Esophagus muscularis mucosa (tissue), 4 donors: ENCODE measurements at places on chromosomes 5 and 9. TPM values are rescaled to one million over a fixed set of nuclear protein-coding genes. Genes with fewer than 3 reads are reported as not detected.

DNA sequence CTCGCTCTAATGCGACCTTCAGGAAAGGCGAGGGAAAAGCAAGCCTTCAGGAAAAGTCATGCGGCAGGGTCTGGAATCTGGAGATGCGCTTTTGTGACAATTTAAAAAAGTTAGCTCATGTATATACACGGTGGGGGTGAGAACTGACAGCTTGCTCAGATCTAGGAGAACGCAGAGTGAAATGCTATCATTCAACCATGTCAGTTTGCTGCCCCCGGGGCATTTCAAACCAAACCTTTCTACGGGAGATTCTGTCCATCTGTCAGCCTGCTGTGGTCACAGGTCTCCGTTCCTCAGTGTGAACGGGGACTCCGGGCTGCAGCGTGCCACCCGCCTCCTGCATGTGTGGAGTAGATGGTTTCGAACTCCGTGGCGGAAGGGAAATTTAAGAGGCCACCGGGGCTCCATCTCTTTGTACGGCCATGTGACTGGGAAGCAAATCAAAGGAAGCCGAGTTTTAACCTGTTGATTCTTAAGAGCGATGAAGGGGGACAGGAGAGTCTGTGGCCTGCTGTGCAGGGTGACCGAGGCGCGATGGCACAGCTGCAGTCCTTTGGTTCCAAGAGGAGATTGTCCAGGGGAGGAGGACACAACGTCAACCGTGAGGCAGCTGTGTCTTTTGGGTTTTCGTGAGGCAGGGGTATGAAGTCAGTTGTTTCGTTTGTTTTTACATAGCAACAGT, 45.9 kb downstream of the OTULIN start:
- DNase-seq = no peak

DNA sequence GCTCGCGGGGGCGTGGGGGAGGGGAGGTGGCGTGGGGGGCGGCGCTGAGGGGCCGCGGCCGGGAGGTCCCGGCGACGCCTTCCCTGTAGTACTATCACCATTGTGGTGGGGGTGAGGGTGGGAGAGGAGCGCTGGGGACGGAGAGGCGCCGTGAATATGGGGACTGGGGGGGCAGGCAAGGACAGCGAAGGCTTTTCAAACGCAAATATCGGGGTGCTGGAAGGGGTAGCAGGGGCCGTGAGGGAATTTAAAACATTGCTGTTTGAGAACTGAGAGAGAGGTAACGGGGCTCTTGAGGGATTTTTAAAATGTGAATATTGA, 427 bp downstream of the RBM27 start:
- no peak for DNase-seq

GRCh38 chr5:107393851-107394250, 276.9 kb downstream of the EFNA5 start:
- no peak for DNase-seq

DNA sequence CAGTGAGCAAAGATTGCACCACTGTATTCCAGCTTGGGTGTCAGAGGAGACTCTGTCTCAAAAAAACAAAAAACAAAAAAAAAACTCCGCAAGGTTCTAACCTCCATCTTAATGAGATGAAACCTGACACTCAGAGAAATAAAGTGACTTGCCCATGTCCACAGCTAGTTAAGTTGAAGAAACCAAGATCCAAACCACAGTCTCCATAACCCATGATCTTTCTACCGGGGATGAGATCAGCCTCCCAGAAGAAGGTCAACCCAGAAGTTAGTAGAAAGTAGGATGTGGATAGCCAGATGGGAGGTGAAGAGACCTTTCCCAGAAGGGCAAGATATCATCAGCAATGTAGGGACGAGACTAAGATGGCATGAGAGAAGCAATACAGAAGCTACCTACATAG, 140.4 kb upstream of the ADRA1B start:
- no peak for DNase-seq

DNA sequence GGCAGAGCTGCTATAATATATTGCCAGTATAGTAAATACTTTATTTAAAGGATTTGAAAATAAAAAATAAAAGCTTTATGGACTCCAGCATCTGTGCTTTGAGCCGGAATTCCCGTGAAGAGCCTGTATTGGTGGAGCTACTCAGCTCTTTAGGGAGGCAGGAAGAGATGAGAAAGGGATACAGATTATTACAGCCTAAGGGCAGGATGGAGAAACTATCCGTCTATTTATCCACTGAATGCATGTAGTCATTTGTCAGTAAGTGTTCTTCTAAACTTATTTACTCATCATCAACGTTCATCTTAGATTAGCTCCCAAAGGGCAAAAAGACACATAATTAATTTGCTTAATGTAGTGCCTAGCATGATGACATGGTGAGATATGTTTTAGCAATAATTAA, 48.4 kb downstream of the SLC1A1 start:
- DNase-seq = no peak

DNA sequence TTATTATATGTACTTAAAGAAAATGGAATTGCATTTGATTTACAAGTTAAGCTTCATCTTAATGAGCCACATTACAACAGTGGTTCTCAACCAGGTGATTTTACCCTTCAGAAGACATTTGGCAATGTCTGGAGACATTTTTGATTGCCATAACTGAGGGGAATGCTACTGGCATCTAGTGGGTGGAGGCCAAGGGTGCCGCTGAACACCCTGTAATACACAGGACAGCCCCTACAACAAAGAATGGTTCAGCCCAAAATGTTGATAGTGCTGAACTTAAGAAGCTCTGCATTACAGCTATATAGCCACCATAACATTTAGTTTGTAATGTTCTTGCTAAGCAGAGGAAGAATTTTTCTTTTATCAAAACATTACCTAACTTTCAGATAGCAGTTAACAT, 103.1 kb downstream of the PAM start:
- no peak for DNase-seq

DNA sequence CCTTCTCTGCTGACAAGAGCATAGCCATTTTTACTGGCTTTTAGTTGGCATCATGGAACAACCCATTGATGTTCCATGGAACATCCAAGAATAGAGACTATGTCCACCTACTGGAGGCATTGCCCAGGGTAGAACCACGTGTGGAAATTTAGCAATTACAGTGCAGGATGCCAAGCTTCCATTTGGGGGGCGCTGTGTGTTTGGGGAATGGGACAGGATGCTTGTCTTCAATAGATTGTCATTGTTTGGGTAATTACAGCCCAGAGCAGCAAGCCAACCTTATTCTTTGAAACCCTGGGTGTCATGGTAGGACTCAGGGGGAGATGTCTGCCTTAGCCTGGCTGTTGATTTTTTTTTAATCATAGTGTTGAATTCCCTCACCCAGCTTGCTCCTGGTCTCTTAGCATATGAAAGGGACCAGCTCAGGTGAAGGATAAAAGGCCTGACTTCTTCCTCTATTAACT, 171.1 kb downstream of the DOCK2 start:
- peak; percentile 3 for DNase-seq

DNA sequence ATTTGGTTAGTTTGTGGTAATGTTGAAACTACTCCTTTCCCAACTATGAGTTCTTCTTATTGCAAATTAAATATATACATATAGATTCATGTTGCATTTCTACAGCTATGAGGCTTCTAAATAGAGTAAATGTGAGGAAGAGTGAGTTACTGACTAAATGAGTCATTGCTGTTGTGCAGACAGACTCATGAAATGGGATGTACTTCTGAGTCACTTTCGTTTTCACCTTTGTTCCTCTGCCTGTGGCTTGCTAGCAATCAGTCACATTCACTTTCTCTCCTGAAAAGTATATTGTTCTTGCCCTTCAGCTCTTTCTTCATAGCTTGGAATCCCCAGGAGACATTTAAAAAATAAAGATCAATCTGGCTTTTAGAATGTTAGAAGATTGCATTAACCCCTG, 295.5 kb upstream of the SMC2 start:
- DNase-seq = no peak

DNA sequence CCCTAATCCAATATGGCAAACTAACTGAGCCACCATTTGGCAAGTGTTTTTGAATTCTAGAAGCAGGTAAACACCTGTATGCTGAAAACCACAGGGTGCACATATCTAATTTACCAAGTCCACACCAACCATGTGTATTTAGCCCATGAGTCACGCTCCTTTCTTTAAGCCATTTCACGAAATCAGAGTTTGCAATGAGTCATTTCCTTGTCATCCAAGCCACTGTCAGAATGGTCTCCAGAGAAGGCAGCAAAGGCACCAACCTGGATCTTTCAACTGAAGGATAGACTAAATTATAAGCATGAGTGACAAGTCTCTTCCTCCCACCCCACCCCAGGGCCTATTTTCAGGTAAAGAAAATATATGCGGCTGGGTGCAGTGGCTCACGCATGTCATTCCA, 110.0 kb downstream of the PAX5 start:
- DNase-seq = no peak

DNA sequence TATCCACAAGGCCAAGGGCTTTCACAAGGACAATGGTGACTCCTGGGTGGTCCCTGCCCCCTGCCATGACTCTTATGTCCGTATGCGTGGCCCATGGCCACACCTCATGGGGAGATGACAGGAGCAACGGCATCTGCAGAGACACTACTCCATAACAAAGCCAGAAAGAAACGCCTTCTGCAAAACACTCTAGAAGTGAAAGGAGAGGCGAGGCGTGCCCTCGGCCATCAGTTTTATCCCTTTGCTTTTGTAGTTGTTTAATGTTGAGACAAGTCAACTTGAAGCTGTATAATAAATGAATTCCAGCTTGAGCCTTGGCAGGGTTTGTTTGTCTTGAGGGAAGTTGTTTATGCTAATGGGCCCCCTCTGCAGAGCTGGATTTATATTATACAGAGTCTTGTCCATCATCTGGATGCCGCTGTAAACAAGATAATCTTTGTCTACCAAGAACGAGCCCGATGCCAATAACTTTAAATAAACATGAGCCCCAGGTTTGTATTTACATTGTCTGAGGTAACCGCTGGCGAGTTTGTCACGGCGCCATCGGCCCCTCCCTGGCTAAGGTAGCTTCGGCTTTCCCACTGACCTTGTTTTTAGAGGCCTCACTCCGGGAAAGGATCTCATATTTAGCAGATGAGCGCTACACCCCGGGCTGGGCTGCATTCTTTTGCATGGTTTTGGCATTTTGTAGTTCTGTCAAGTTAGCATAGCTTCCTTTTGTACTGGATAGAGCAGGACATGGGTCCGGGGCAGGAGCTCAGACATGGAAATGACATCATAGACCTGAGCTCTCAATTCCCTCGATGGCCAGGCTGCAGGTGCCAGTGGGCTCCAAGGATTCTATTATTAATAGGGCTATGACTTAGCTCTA, 165.3 kb downstream of the ERCC6L2 start:
- no peak for DNase-seq

GRCh38 chr9:123335193-123335985, 20.6 kb upstream of the CRB2 start:
- no peak for DNase-seq

DNA sequence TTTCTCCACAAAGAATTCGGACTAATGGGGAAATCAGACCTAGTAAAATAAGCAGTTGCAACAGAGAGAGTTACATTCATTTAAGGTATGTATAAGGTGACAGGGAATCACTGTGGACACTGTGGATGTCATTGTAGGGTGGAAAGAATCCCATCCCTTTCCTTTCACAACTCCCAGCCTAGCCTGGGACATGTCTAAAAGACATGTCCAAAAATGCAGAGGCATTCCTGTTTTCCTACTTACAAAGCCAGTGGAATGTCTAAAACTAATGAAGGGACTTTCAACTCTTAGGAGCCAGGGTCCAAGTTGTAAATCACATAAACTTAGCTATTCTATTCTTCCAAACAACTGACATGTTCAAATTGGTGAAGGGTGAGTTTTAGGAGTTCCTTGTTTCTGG, 511.0 kb downstream of the PRELID2 start:
- no peak for DNase-seq

GRCh38 chr5:39648848-39649227, 224.1 kb upstream of the DAB2 start:
- no peak for DNase-seq

Gene JADE2
- 55.5 TPM for total RNA-seq

Gene SEC24A
- 17.9 TPM for total RNA-seq

Gene TRIM32
- 19.2 TPM for total RNA-seq

Gene CARTPT
- total RNA-seq = 7.4 TPM
